HepG2 (cell line): ENCODE measurements at places on chromosomes 2 and 18.
A peak's percentile ranks its signal among the peaks of the same experiment; 100 is the strongest.

GRCh38 chr18:5982332-5982731, 87.0 kb upstream of the TMEM200C start:
- no peak for DNase-seq

- no peak for DNase-seq
Measured at GRCh38 chr2:216183462-216183861, 74.3 kb downstream of the XRCC5 start.

- DNase-seq = no peak
Measured at GRCh38 chr2:23460228-23460627, 75.2 kb downstream of the KLHL29 start.

- no peak for DNase-seq
Measured at GRCh38 chr2:169478745-169479256, 493 bp upstream of the BBS5 start.

- peak; percentile 98 for DNase-seq
Measured at GRCh38 chr18:32804134-32804888, 31.5 kb upstream of the KLHL14 start.
